ENCODE measurements at places on chromosomes 1 and 21.

DNA sequence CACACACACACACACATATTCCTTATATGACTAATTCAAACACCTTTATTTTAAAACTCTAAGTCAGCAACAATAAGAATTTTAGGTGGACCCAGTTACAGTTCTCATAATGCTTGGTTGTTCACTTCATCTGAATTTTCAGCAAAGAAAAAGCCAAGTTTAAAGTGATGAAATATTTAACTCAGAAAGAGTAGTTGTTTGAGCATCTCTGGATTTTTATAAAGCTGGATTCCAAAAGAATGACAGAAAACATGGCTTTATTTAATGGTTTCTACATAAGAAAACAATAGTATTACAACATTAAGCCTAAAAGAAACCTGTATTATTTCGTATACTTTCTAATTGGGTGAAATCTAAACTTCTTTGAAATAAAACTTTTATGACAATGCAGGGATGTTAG lies 54.2 kb upstream of the ADAMTS5 start:
- DNase-seq: no peak

- DNase-seq: no peak
These were observed 132.7 kb downstream of the ACTL8 start for GRCh38 chr1:17887661-17888371.

GRCh38 chr1:66546047-66546810 lies 12.3 kb downstream of the SGIP1 start:
- no peak for DNase-seq

DNA sequence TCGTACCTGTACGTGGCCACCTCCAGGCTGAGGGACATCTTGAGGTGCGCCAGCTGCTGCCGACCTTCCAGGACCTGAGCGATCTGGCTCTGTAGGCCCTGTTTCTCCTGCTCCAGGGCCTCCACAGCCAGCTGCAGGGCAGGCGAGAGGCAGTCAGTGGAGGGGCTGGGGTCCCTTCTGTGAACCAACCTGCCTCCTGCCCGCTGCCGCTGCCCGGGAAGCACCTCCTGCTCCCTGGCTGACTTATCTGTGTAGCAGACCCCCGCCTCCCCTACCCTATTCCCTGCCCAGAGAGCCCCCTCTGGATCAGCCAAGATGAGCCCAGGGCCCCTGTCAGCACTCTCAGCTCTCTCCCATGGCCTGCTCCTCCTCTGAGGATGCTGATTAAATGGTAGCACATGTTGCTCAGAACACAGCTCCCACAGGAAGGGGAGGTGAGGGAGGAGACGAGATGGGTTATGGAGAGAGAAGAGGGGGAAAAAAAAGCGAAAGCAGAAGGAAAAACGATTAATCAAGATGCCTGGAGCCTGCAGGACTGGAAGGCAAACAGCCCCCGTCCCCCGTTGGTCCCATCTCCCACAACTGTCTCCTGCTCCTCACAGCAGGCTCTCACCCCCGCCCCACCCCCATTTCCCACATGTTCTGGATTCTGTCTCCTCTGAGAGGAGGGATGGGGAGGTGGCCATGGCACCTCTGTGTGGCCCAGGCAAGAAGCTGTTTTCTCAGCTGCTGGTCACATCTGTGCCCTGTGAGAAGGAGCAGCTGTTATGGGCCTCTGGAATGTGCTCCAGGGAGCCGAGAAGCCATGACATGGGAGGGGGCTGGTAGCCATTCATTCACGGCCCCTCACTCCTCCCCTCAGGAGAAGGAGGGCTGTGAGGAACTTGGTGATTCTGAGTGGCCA lies 1.7 kb downstream of the NES start:
- DNase-seq: no peak

DNA sequence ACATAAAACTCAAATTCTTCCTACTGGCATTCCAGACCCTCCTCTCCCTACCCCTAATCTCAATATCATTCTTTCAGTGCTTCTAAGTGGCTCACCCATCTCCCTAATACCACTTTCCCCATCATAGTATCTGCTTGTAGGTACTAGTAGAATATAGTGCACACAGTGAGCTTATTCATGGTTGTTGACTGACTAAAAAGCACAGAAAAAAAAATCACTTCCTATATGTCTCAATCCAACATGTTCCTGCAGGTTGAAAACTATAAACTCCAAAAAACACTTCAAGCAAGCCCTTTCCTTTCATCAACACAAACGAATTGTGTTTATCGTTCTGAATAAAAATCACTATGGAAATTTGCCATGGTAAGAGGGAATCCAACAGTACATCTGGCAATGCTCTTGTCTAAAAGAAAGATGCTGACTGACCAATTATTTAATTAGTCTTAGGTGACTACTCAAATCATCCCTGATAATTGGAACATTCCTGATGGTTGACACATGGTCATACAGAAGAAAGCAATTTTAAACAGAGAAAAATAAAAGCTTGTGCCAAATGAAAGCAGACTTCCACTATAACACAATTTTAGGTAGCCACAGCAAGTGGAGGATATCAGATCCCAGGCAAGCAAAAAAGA lies 87.1 kb downstream of the NDUFS5 start:
- no peak for DNase-seq

DNA sequence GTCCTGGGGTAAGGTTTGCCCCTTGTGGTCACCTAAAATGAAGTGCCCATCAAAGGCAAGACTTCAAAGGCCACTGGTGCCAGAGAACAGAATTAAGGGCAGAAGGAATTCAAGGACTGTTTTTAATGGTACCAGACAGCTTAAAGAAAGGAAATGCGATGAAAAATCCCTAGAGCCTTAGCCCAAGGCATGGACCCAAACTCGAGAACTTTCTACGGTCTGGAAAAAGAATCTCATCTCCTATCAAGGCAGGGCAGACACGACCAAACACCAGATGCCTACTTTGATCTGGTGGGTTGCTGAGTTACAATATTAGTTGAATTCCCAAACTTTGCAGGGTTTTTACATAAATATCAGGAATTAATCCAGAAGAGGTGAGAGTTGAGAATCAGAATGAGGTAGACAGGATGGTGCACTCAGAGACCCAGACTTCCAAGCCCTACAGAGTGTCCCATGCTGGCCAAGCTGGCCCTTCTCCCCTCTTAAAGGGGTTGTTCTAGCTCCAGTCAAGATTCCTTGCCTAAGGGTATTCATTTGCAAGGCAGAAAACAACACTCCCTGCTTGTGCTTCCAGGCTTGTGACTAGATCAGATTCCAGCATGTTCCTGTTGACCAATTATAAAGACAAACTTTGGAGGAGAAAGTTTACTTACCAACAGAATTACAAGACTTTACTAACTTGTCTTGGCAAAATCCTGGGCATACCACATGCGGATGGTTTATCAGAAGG lies 48.0 kb downstream of the EDN2 start:
- DNase-seq: no peak

DNA sequence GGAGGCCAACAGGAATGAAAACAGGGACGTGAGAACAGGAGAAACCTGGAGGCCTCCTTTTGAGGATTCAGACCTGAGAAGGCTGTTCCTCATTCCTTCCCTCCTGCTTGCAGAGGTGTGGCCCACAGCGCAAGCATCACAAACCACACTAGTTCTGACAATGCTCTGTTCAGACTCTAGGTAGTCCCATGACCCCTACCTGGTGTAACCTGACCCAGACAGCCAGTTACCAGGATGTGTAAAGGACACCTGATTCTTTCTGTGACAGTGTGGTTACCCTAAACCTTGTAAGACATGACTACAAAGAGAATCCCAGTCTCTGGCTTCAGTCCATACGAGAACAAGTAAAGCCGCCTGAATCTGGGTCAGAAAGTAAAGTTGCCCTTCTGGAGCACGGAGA lies 3.2 kb downstream of the MECR start:
- no peak for DNase-seq

GRCh38 chr1:27525296-27526272 lies 35.6 kb upstream of the WASF2 start:
- peak; percentile 56 for DNase-seq

- no peak for DNase-seq
These were observed 233.4 kb upstream of the FGGY start for GRCh38 chr1:59063501-59063900.

DNA sequence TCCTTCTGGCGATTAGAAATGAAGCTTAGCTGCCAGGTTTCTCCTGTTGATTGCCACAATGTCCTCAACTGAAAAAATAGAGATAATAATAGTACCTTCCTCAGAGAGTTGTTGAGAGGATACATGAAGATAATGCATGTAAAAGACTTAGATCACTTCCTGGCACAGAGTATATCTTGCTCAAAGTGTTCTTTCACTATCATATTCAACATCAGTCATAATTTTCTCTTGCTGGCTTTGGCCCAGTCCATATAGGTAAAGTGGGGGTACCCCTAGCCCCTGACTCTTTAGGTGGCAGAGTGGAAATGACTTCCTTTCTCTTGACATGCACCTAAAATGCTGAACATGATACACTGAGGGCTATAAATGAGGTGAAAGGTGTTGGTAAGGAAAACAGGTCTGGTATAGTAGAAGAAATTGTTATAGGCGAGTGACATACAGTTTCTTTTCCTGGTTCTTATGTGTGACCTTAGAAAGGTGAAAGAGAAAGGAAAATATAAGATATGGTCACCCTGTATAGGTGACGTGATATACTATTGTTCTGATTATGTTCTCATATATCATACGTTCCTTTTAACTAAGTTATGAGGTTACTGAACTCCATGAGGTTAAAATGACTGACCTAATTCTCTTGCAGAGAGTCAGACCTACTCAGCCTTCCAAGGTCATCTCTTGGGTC lies 209.9 kb upstream of the DEPDC1 start:
- no peak for DNase-seq

- no peak for DNase-seq
These were observed 5.7 kb downstream of the EPHX1 start for GRCh38 chr1:225815526-225816178.

DNA sequence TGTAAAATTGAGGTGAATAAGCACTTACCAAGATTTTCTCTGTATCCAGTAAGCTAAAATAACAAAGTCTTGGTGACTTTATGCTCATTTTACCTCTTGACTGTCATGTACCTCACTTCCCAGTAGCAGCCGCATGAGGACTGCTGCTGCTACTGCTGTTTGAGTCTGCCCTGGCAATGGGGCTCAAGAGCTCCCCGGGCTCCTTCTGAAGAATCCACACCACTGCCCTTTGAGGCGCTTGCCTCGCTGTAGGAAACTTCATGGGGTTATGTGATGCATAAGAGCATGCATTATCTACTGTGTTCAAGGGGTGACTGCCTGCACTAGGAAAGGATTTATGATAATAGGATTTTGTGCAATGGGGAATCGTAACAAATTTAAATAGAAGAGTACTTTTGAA lies 113.5 kb downstream of the NTNG1 start:
- no peak for DNase-seq

GRCh38 chr1:227759341-227760300 lies 24.4 kb downstream of the SNAP47 start:
- DNase-seq: no peak

GRCh38 chr1:37931102-37931360 lies 15.8 kb downstream of the INPP5B start:
- no peak for DNase-seq

GRCh38 chr21:26818906-26819305 lies 26.3 kb downstream of the ADAMTS1 start:
- DNase-seq: no peak

- peak; percentile 41 for DNase-seq
These were observed 29.1 kb downstream of the SKI start for GRCh38 chr1:2257245-2257627.

GRCh38 chr1:198113342-198113750 lies 43.5 kb upstream of the NEK7 start:
- no peak for DNase-seq

- no peak for DNase-seq
These were observed 8.3 kb downstream of the OLIG2 start for GRCh38 chr21:33033961-33034413.

DNA sequence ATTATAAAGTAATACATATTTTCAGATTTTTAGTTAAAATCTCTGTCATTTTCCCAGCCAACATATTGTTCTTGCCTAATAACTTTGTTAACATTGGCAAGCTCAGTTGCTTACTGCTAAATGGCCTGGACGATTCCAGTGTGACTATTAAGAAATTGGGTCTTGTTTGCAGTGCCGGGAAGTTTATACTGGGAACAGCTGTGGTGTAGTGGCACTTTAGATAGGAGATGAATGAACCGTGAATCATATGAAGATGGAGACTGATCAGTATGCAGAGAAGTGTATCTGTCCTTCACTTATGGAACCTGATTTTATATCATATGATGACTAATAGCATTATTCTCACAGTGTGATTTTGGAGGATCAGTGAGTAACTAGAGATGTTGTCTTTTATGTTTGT lies 3.3 kb downstream of the CHRM3 start:
- no peak for DNase-seq

DNA sequence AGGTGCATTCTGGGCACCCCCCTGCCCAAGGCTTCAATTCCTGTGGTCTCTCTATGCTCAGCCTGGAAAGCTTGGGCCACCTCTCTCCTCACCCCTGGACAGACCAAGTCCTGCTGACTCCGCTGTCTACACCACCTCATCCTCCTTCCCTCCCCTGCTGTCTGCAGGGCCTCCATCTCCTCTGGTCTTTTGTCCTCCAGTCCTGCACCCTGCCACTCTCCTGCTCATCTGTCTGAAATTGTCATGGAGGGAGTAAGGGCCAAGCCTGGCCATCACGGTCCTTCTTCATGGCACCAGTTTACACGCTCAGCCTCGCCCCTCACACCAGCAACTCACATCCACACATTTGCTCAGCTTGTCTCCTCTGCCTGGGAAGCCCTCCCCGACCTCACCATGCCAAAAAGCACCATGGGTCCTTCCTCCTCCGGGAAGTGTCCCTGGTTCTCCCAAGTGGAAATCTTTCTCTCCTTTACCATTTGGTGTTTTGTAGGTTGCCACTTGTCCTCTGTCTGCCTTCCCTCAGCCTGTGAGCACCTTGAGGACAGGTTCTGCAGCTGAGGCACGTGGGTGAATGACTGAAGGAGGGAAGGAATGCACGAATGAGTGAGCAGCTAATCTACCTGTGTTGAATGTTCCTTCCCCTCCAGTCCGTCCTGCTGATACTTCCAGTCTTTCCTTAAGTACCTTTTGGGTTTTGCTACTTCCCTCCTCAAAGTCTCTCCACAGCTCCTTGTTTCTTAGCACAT lies 2.1 kb upstream of the SLC2A1 start:
- DNase-seq: no peak

GRCh38 chr1:151266315-151266714 lies 11.8 kb downstream of the PSMD4 start:
- no peak for DNase-seq

DNA sequence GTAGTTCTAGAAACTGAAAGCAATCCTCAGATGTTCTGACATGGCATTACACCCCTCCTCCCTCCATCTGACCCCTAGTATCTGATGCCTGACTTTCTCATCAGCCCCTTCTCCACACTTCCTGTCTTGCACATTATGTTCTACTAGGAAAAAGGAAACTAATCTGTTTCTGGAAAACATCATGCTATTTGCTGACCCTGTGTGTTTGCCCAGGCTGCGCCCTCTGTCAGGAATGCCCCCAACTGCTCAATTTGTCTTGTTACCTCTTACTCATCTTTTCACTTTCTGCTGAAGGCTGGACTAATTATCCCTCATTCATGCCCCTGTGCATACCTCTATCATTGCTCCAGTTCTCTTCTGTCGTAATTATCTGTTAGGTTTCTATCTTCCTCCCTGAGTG lies 37.5 kb upstream of the DAB1 start:
- no peak for DNase-seq

GRCh38 chr1:226902601-226903000 lies 32.2 kb downstream of the PSEN2 start:
- DNase-seq: no peak

- DNase-seq: peak; percentile 8
These were observed 726.2 kb downstream of the USP25 start for GRCh38 chr21:16455978-16456377.
